ENCODE measurements at places on chromosomes 2 and 18. TPM values are rescaled to one million over a fixed set of nuclear protein-coding genes. Genes with fewer than 3 reads are reported as not detected.

SKA1 gene
- total RNA-seq: 0.20 TPM

ALPG gene
- not detected for total RNA-seq

GRCh38 chr2:44450806-44451205 is 89.1 kb downstream of the CAMKMT start:
- DNase-seq: peak; percentile 37

DNA sequence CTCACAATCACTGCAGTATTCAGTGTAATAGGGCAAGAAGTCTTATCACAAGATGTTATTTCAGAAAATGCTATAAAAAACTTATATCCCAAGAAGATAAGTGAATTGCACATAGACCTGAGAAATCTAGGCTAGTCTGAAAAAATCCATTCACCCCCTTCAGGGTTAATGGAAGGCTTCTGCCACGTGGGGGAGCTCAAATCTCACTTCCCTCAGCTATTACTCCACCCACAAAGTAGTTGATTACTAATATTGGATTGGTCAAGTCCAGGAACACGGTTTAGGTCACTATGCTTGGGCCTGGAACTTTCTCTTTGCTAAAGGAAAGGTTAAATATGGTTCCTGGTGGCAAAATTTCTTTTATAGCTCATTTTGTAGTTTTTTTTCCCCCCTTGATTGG is 51.2 kb upstream of the ADAM23 start:
- peak; percentile 10 for DNase-seq

GRCh38 chr2:154452906-154453493 is 245.5 kb upstream of the KCNJ3 start:
- peak; percentile 68 for DNase-seq

- no peak for DNase-seq
Measured at GRCh38 chr2:154855138-154855537, 156.6 kb downstream of the KCNJ3 start.

DNA sequence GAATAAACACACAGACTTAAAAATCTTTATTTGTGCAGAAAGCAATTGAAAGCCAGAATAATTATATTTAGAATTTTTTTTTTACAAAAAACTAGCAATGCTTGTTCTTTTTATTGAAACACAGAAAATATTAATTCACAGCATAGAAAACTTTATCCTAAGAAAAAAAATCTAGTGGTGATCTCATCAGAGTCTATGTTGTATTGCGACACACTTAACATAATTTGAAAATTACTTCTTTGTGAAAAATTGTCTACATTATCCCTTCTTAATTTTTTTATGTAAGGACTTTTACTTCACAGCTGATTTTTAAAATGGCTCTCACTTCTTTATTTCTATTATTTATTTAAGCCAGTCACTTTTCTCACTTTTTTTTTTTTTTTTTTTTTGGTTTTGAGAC is 103.4 kb downstream of the LDLRAD4 start:
- no peak for DNase-seq

- DNase-seq: no peak
Measured at GRCh38 chr2:101766337-101766736, 68.8 kb downstream of the MAP4K4 start.

DNA sequence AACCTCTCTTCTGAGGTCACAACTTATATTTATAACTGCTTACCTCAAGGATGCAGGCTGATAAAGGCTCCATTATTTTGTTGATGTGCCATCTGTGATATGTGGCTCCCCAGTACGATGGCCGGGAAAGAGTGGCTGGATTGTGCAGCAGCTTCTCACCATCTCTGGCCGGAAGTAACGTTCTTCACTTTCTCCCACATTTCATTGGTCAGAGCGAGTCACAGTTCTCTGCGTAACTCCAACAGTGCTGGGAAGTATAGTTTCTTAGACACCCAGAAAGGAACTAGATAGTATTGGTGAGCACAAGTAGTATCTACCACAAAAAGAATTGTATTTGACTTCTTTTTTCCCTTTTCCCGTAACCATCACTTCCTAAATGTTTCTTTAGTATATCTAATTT is 28.7 kb downstream of the ZSWIM2 start:
- no peak for DNase-seq

DNA sequence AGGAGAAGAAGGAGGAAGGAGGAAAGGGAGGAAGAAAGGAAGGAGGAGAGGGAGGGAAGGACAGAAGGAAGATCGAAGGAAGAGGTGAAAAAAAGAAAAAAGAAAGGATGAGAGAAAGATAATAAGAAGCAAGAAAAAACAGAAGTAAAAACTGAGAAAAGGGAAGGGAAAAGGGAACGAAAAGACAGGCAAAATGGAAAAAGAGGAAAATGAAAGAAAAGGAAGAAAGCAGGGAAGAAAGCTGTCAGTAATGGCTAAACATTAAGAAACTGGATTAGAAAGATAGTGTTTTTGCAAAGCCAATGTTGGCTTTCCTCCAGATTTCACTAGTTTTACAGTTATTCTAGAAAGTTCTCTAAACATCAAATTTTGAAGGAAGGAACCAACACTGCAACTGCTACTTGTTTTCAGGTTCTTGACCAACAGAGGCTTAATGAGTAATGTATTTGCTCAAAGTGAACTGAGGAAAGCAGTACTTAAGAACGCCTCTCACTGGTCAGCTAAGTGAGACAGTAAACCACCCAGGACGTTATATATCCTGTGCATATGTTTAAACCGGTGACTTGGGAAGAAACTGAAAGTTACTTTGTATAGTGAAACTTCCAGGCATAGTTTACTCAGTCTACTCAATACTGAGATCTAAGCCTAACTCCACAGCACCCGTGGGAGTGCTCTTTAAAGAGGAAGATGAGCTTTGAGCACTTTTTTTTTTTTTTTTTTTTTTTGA is 286.2 kb upstream of the TRIB2 start:
- peak; percentile 93 for DNase-seq

GRCh38 chr2:160956243-160956802 is 203.9 kb upstream of the TANK start:
- no peak for DNase-seq

DNA sequence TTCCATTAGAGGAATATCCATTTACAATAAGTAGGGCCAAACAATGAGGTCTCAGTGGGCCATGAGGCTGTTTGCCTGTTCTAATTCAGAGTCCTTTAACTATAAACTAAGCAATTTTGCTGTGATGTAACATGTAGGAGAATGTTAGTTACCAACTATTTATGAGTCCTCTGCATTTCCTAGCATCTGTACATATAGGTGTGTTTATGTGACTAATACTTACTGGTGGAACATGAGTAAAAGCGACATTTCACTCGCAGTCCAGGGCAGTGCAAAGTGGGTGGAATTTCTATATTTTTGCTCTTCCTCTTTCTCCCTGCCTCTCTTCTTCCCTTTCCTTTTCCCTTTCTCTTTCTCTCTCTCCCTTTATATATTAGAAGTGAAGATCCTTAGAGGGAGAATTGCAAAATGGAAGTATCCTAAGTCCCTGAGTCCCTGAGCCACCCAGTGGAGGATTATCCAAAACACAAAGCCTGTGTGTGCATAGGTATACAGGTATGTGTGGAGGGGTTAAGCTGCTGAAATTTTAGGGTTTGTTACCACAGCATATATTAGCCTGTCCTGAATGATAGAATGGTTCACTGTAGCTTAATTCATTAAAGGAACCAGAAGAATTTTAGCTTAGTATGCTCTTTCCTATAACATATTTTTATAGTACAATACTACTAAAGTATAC is 487.0 kb upstream of the FANCL start:
- DNase-seq: no peak

All from renal cortical epithelial cell (primary cell).